ENCODE measurements at places on chromosomes 5 and 9.

DNA sequence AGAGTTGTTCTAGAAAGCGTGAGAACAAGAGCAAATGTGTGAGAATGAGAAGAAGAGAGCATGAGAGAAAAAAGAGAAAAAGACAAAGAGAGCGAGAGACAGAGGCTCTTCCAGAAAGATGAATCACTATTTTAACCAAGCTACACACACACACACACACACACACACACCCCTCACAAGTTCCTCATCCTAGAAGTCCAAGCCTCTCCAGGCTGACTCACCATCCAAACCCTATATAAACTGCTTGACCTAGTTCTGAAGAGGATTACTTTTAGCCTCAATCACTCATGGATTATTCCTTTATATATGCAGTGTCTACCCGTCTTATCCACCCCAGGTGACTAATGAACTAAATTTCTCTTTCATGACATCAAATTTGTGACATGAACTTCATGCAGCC lies 37.6 kb downstream of the C9orf57 start:
- DNase-seq, result no peak

DNA sequence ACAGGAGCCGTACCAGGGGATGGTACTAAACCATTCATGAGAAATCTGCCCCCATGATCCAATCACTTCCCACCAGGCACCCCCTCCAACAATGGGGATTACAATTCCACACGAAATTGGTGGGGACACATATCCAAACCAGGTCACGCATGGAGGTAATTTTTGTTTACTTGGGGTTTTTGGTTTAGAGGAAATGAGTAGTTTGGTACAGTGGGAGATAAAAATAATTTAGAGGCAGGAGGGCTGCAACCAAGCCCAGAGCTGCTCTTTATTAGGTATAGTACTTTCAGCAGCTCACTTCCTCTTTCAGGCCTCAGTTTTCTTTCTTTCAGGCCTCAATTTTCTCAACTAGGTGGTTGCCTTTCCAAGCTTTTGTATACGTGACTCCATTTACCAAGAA lies 23.2 kb downstream of the PRUNE2 start:
- no peak for DNase-seq

- no peak for DNase-seq
These were observed 7.8 kb downstream of the LCN10 start for GRCh38 chr9:136734837-136735496.

GRCh38 chr5:96673127-96673526 lies 11.0 kb downstream of the CAST start:
- no peak for DNase-seq

DNA sequence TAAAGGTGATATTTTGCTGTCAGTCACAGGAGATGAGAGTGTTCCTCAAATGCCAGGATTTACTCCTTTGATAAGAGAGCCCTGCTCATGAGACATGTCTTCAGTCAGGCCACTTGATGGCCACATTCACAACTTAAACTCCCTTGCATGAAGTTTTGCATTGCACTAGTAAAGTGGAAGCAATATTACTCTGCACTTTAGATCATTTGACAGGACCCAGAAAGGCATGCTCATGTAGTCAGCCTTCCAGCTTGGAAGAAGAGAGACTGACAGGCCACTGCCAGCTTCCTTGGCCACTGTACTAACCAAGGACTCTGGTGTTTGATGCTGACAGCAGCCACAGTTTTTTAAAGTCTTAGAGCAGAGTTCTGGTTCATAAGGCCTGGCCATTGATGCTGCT lies 42.6 kb downstream of the NPR3 start:
- no peak for DNase-seq

GRCh38 chr5:80656425-80656824 lies 1.6 kb upstream of the DHFR start:
- no peak for DNase-seq

- no peak for DNase-seq
These were observed 26.7 kb upstream of the TNC start for GRCh38 chr9:115144706-115145105.

DNA sequence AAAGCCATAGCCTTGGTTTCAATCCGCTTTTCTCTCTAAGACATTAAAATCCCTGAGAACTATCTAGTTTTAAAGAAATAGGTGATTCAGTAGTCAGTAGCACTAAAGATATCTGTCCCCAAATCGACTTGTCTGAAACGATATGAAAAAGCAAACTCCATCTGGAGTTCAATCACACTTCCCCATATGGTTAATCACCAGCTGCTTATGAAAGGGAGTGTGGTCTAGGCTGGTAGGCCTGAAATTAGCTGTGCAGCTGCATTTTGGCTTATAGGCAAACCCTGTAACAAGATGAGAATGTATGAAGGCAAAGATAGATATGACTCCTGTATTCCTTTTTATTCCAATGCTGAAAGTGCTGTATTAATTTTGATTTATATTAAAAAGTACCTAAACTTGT lies 65.9 kb downstream of the DMRTA1 start:
- no peak for DNase-seq

- DNase-seq, result no peak
These were observed 18.9 kb upstream of the GHR start for GRCh38 chr5:42404366-42404765.

DNA sequence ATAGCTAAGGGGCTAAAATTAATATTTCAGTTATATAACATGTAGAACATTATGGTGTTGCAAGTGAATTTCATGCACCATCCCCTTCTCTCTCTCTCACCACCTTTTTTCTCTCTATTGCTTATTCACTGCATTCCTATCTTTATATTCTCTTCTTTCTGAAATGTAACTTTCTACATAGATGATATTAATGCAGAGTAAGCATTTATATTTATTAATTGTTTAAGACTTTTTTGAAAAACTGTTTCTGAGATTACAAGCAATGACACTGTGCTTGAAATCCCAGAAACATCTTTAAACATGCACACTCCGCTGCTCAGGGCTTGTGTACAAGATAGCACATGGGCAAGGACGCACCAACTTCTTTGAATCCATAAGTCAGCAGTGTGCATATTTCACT lies 567.7 kb upstream of the SGCD start:
- no peak for DNase-seq

DNA sequence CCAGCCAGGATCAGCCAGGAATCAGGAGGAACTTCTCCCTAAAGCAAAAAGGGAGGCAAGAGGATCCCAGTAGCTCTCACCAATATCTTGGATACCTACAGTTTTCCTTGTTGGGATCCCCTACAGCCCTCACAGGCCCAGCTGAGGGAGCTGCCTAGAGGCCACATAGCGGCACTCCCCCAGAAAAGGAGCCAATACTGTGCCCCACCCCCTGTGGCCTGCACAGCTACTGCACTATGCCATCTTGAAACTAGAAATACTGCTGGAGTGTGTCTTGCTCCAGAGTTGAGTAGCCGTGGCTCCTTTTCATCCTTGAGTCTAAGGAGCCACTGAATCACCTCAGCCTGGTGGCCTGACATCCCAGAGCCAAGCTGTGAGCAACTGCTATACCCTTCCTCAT lies 22.3 kb upstream of the TRPM6 start:
- DNase-seq, result no peak

DNA sequence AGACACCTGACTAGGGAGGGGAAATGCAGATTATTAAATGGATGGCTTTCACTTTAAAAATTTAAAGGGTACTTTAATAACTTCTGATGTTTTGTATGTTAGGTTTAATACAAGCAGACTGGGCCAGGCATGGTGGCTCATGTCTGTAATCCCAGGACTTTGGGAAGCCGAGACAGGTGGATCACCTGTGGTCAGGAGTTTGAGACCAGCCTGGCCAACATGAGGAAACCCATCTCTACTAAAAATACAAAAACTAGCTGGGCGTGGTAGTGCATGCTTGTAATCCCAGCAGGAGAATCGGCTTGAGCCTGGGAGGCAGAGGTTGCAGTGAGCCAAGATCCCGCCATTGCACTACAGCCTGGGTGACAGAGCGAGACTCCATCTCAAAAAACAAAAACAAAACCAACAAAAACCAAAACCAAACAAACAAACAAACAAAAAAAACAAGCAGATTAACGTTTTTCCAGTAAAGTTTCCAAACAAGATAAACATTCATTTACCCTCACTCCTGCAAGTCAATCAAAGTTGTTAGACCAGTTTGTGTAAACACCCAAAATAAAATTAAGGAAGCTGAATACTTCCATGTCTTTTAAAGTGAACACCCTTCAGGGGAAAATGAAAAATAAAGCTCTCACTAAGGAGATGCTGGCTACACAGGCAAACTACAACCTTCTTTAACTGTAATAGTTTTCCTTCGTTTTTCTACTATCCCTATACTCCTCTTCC lies 14.1 kb downstream of the ETF1 start:
- no peak for DNase-seq

DNA sequence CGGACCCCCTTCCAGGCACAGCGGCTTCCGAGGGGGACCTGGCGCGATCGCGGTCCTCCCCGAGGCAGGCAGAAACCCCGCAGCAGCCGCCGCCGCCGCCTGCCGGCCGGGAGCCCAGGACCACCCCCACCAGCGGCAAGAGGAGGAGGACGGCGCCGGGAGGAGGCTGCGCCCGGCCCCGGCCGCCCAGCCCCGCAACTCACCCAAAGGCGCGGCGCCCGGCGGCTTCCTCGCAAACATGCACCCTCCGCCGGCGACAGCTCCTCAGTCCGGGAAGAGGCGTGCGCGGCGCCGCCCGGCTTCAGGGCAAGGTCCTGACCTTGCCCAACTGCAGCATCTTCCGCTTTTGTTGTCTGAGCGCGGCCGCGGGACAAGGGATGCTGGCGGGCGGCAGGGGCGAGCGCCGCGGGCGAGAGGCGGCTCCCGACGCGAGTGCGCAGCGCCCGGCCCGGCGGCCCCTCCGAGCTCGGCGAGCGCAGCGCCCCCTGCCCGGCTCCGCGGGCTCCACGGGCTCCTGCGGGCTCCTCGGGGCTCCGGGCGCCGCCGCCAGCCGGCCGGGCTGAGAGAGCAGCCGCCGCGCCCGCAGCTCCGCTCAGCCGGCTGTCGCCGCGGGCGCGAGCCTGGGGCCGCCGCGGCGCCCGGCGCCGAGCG lies 507 bp downstream of the CTNND2 start:
- DNase-seq, result peak; percentile 79

- DNase-seq, result no peak
These were observed 25.3 kb downstream of the OSMR start for GRCh38 chr5:38871058-38871605.

- no peak for DNase-seq
These were observed 1.1 kb upstream of the APBA1 start for GRCh38 chr9:69673311-69673640.

DNA sequence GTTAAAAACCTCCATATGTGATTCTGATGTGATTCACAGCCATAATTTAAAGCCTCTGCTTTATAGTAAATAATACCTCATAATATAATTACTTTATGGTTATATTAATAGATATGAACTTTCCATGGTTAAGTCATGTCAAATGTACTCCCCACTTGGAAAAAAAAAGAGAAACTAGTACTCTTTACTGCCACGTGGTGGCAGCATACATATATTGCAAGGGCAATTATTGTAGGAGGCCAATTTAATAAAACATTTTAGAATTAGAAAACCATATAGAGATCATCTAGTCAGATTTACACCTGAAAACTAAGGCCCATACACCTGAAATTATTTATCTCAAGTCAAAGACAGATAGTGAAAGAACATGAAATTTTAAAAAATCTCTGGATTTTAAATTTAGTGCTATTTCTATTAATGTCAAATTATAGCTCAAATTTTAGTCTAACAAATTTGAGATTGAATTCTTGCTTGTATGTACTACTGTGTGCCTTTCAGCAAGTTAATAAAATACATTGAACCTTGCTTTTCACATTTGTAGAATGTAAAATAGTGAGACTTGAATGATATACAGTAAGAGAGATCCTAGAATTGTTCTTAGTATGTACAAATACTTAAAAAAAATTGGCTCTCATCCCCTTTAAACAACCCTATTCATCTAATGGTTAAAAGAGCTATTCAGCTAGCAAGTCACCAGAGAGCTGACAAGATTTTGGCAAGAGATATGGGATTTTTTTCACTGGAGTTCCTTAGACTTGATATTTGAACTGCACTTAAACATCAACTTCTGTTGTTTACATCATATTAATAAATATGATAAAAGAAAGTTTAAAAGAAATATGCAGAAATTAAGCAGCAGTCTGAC lies 603.8 kb downstream of the TLE4 start:
- no peak for DNase-seq

DNA sequence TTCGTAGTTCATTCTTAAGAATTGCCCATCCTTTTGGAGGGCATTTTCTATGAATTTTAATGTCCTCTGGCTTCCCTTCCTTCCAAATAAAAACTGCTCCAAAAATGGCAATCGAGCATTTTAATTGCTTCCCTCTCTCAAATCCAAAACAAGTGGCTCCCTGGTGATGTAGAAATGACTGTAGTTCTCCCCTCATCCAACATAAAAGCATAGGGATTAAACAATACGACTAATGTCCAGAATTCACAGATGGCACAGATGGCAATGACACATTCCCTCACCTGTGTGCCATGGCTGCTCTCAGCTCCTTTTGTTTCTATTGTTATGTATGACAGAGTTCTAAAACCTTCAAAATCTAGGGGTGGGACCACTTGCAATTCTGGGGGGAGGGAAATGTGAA lies 417.3 kb downstream of the RAB3C start:
- DNase-seq, result no peak

GRCh38 chr5:77032635-77033034 lies 2.4 kb downstream of the AGGF1 start:
- no peak for DNase-seq

- no peak for DNase-seq
These were observed 521.9 kb downstream of the DTWD2 start for GRCh38 chr5:118466418-118466817.

DNA sequence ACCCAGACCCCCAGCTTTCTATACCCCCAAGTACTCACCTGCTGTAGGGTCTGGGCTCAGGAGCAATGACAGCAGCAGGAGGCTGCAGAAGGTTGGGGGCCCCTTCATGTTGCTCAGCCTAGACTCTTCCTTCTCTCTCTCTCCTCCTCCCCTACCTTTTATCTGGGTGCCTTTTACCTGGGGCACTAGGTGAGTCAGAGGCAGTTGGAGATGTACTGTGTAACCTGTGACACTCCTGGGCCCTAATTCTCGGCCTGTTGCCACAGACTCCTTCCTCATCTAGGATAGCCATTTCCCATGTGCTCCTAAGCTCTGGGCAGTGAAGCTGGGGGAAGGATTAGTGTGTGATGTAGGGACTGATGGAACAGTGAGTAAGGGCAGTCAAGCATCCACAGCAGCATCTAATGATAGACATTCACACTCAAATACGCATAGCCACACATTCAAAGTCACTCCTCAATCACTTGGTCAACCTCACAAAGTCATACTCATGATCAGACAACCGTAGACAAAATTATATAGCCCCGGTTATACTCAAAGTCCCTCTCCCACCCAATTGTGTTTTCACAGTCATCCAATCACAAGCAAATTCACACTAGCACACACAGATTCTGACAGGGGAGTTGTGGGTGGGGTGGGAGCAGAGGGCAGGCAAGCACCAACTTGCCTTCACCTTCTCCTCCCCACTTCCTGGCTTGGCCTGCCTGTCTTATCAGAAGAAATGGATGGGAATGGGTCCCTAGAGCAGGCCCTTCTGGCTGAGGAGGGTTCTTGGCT lies at the start of gene CCL27:
TSS of gene CCL27 (minus strand) at position 132 of the 777 bp plus-strand sequence. CDS start at position 108, 24 bp downstream.
- no peak for DNase-seq

DNA sequence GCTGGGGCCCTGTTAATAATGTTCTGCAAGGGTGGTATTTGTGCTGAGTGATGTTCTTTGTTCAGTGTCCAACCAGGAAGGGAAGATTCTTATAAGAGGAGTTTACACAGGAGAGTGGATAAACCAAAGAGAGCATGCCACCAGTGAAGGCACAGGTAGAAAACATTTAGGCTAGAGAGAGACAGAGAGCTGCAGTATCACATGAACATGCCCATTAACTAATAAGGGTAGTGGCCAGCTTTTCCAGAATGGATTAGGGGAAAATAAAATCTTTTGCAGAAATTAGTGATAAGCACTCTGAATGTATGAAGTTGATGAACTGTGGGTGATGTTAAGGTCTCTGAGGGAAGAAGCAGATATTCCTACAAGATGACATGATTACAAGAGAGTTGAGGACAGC lies 54.1 kb upstream of the PRLR start:
- no peak for DNase-seq
